ENCODE measurements at places on chromosomes 4 and X.

DNA sequence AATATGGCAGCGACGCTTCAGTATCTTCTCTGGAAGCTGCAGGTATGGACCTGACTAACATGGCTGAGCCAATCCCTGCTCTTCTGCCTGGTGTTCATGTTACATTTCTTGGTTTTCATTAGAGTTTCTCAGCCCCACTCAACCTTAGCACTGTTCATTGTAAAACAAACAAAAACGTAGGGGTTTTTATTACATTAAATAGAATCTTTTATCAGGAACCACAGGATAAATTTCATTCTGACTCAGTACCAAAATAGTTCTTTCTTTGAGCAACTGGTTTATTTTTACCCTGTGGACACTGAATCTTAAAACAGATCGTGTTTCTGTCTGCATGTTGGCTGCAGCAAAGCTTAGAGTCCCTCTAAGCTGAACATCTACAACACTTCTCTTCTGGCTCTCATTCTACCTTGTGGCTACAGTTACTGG is 27.1 kb downstream of the FHIP1A start:
- no peak for DNase-seq

DNA sequence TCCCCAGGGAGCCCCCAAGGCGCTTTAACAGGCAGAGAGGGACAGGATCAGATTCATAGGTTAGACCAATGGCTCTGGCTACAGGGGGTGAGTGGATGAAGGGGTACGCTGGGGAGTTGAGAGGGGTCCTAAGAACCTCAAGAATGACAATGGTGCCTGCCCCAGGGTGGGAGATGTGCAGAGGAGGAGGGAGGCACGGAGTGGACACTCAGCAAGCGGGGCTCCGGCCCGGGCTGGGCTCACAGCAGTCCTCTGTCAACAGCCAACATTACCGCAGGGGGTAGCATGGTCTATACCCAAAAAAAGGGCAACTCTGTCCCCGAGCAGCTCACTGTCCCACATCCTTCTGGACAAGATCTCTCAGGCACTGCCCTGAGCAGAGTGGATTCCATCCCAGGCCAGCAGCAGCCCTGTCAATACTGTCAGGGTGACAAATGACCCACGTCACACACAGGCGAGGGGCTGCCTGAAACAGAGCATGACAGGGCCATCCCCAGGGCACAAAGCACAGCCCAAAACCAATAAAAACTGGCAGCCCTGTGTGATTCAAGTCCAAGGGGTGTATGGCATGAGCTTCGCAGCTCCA is 47.7 kb upstream of the PPP2R2C start:
- no peak for DNase-seq

DNA sequence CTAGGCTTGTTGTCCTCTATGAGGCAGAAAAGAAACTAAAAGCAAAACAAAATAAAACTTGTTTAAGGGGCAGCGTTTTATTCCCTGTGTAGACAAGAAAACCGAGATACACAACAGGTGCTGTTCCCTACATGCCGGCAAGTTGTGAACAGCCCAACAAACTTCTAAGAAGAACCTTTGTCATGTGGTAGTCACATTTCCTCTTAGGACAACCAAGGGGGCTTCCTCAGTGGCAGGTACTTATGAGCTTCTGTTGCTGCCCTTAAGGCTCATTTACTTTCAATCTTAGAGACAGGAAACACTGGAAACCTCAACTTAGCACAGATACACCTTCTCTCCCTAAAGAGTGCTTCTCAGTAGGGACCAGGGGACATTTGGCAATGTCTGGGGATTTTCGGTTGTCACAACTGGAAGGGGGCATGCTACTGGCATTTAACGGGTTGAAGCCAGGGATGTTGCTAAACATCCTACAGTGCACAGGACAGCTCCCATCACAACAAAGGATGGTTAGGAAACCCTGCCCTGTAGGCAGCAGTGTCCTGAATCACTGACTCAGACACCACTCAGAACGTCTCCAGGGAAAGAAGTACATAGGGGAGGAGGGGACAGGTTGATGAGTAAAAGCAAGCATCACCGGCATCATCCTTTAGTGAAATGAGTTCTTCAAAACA is 111.0 kb downstream of the ASB9 start:
- no peak for DNase-seq

GRCh38 chr4:172938072-172938829 is 230.4 kb upstream of the GALNT7 start:
- DNase-seq = no peak

DNA sequence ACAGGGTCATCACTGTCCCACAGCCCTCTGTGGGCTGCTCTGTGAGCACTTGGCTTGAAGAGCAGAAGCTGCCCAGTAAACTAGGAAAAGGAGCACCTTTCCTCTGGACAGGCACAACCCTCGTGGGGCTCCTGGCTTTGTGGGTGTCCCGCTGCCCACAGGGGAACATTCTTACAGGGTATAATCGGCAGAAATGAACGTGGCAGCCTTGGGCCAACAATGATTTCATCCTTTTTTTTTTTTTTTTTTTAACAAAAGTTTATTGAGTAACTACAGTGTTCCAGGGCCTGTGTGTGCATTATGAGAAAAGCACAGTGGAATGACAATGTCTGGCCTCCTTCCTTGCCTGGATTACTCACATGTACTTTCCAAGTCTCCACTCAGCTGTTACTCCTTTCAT is 197.2 kb downstream of the PDGFC start:
- peak; percentile 44 for DNase-seq

DNA sequence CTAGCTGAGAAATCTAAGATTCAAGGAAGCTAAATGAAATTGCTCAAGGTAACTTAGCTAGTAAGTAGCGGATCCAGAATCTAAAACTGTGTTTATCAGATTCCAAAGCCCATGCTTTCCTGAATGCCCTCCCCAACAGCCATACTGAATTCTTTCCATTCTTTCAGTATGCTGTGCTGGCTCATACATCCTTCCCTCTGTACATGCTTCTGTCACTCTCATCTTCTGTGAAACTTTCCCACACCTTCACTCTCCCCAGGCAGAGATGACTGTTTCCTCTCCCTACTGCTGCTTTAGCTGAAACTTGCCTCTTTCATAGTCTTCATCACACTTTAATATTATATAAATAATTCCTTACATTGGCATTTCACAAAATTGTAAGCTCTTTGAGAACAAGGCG is 39.3 kb upstream of the SMARCAD1 start:
- DNase-seq = peak; percentile 9

- no peak for DNase-seq
These were observed 5.9 kb downstream of the SMIM43 start for GRCh38 chr4:121758925-121759568.

DNA sequence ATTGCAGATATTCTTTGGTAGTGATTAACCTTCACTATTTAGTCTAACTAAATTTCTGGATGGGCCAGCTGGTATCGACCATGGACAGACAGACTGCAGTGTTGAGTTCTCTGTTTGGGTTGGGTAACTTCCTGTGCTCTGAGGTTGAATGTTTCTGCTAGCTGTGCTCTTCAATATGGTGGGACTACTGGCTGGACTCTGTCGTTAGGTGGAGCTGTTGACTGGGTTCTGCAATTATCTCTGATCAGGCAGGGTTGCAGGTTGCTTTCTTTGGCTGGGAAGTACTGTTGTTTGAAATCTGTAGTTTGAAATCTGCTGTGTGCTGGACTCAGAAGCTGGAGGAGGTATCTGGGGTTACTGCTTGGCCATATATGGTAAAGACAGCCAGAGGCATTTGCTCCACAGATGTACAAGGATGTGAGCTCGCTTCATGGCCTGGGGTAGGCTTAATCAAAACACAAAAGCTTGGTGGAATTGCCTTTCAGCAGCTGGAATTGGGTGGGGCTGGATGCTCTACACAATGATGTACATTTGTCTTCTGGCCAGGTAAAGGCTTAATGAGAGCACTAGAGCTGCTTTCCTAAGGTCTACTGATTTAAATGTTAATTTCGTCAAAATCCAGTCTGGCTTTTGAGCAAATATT is 1472.0 kb downstream of the FAM133A start:
- DNase-seq = no peak

- DNase-seq = no peak
These were observed 1496.3 kb downstream of the PCDH7 start for GRCh38 chr4:32216502-32216901.

- no peak for DNase-seq
These were observed 162.3 kb downstream of the STIM2 start for GRCh38 chr4:27022963-27023362.

DNA sequence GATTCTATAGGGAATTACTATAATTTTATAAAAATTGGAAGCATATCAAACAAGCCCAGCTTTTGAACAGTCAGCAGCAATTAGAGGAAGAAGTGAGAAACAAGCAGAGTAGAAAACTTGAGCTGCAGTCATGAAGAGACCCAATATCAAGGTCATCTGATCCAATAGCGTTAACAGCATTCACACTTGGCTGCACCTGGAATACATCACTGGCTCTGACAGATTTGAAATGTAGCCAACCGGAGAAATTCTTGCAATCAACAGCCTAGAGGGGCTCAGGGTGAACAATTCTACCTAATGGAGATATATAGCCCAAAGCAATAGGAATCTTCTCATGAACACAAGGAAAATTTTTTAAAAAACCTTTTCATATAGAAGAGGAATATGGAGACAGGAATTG is 13.6 kb downstream of the DDX53 start:
- no peak for DNase-seq

GRCh38 chr4:28250646-28251045 is 1390.0 kb downstream of the STIM2 start:
- no peak for DNase-seq

- DNase-seq = no peak
These were observed 262.7 kb downstream of the PDHA2 start for GRCh38 chr4:96102541-96103026.

- DNase-seq = no peak
These were observed 1.7 kb downstream of the PDGFC start for GRCh38 chr4:156969911-156970310.

DNA sequence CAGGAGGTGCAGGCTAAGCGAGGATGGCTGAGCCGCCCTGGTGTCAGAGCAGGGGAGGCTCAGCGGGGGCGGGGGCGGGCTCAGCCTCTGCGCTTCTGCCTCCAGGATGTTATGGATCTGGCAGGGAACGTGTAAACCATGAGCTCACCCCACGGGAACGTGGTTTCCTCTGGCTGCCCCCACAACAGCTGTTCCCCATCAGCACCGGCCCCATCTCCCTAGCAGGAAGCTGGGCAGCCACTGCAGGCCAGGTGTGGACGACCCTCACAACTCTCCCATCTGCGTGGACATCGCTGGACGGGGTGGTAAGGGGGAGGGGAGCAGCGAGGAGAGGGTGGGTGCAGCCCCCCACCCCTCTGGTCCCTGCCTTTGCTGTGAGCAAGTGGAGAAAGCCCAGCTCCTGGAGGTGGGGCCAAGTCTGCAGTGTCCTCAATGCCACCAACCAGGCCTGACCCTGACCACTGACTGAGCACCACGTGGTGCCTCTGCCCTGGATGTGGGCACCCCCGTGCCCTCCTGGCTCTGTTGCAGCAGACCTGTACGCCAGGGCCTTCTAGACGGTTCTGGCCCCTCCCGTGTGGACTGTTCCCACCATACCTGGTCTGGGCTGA is 28.1 kb upstream of the SPON2 start:
- peak; percentile 95 for DNase-seq

GRCh38 chr4:67719953-67720617 is 19.1 kb upstream of the UBA6 start:
- no peak for DNase-seq

- no peak for DNase-seq
These were observed 150.2 kb downstream of the VEGFC start for GRCh38 chr4:176642472-176642871.

GRCh38 chr4:118739022-118739713 is 54.0 kb downstream of the METTL14 start:
- DNase-seq = no peak

DNA sequence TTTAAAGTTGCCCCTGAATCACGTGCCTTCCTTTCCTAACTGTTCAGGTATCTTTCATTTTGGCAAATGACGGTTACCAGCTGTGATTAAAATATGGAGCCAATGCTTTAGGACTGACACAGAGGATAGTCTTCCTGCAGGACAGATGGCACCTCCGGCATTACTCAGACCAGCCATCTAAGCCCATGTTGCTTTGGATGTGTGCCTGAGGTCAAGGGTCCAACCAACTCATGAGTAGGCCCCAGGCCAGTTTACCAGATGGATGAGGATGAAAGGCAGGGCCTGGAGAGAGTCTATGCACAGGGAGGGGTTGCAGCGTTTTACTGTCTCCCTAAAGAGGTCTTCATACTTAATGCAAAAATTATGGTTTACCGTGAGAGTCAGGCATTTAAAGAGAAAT is 174.0 kb upstream of the GATB start:
- no peak for DNase-seq

GRCh38 chr4:142248946-142249345 is 597.2 kb downstream of the INPP4B start:
- DNase-seq = peak; percentile 66

DNA sequence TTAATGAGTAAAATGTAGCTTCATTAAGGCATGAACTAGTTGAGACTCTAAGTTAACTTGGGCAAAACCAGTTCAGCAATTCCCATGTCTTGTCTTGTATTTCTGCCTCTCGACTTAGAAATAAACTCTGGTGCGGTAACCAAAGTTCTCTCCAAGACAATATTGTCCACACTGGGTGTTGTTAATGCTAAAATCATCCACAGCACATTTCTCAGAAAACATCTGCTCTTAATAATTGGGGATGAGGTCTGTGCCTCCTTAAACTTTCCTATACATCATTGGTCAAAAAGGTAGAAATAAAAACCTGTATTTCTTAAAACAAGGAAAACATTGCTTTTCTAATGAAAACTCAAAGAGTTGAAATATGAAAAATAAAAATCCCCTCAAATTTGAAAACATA is 32.9 kb upstream of the MID1 start:
- no peak for DNase-seq

DNA sequence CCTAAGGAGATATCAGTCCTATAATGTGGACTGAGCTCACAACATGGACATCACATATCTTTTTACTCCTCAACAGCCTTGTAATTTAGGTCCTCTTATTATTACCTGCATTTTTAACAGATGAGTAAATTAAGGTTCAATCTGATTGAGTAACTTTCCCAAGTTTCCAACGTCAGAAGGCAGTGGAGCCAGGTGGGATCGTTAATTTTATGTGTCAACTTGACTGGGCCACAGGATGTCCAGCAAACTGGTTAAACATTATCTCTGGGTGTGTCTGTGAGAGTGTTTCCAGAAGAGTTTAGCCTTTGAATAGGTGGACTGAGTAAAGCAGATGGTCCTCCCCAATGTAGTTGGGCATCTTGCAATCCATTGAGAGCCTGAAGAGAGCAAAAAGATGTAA is 59.0 kb upstream of the SLIT2 start:
- DNase-seq = no peak
